ENCODE measurements at places on chromosomes 3 and 15.

- DNase-seq: no peak
Observed at GRCh38 chr15:52143873-52144272, 31.3 kb upstream of the BCL2L10 start.

- no peak for DNase-seq
Observed at GRCh38 chr3:28853830-28854229, 427.0 kb upstream of the RBMS3 start.

- peak; percentile 56 for DNase-seq
Observed at GRCh38 chr3:115843206-115843605, 219.9 kb downstream of the GAP43 start.

GRCh38 chr15:64532521-64533315 is 72.3 kb downstream of the ZNF609 start:
- DNase-seq: no peak
